ENCODE measurements at places on chromosomes 12 and 14. TPM values are rescaled to one million over a fixed set of nuclear protein-coding genes. Genes with fewer than 3 reads are reported as not detected.
A peak's percentile ranks its signal among the peaks of the same experiment; 100 is the strongest.

DNA sequence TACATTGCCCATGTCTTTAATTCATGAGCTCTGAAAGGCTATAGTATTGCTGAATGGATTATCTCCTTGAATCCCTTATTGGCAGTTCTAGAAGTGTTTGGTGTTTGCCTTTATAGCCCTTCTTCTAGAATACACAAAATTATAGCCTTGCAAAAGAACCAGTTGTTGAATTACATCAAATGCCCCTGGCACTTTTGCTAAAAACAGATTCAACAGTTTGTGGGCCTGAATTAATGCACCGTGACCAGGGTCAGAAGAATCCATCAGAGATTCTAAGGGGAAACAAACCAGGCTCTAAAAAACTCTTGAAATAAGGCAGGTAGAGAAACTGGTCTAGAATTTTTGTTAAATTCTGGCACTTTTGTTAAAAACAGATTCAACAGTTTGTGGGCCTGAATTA, 197.8 kb downstream of the SOX5 start:
- DNase-seq: no peak

- no peak for DNase-seq
Measured at GRCh38 chr12:8081251-8081920, 688 bp upstream of the NECAP1 start.

GRCh38 chr14:87805315-87805723, 187.7 kb downstream of the GALC start:
- DNase-seq: peak; percentile 34

The FOXG1 gene
- total RNA-seq: not detected

DNA sequence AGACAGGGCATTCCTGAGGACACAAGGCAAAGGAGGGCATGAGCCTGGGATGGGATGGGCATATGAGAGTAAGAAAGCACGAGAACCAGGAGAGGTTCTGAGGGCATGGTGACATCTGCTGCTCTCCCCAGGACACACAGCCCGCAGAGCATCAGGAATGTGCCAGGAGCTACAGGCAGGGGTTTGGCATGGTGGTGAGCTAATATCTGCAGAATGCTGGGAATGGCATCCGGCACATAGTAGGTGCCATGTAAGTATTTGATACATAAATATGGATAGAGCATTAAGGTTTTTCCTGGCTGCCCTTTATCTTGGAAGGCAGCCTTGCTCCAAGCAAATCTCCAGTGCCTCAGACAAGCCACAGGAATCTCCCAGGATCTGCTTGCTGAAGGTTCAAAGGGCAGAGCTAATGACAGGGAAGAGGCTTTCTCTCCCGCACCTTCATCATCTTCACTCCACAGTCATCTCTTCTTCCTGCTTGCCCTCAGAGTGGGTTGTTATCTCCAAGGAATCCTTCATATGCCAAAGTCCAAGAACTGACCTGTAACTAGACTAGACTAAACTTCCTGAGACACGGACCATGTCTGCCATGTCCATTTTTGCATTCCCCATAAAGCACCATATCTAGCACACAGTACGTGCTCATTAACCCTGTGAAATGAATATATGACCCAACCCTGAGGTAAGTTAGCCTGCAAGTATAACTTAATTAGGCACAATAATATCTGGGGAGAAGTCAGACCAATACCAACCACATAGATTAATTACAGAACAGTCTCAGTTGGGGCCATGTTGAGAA, 62.0 kb upstream of the SCN8A start:
- DNase-seq: no peak

- DNase-seq: no peak
Measured at GRCh38 chr12:24861766-24862540, 86.9 kb downstream of the BCAT1 start.

- DNase-seq: no peak
Measured at GRCh38 chr14:104317492-104317805, 179.1 kb downstream of the KIF26A start.

DNA sequence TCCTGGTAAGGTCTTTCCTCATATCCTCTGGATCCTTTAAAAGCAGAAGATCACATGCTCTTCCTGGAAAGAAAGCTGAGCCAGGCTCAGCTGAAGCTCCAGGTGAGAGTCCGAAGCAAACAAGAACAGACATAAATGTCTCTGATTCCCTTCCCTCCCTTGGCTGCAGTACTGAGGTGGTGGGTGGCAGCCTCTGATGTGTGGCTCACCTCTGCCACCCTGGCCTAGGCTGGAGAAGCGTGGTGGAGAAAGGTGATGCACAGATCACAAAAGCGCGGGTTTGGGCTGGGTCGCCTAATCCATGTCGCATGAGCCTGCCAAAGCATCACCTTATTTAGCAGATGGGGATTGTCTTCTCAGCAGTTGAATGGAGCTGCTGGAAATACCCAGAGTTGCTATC, 2.8 kb upstream of the KRT76 start:
- no peak for DNase-seq
